ENCODE measurements at places on chromosomes 3 and 15.

DNA sequence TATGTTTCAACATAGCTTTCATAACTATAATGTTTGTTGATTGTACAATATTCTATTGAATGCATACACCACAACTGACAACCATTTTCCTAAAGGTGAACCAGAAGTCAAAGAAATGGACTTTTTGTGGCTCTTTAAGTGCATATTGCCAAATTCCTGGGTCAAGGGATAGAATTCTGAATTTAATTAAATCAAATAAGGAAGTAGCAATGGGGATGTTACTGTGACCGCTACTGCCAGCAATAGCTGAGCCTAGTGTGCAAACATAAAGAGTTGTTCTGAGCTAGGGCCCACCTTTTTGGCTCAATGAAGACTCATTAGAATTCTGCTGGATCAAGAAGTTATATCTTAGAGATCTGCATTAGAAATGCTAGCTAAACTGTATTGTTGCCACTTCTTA is 17.3 kb upstream of the KBTBD8 start:
- DNase-seq = no peak

DNA sequence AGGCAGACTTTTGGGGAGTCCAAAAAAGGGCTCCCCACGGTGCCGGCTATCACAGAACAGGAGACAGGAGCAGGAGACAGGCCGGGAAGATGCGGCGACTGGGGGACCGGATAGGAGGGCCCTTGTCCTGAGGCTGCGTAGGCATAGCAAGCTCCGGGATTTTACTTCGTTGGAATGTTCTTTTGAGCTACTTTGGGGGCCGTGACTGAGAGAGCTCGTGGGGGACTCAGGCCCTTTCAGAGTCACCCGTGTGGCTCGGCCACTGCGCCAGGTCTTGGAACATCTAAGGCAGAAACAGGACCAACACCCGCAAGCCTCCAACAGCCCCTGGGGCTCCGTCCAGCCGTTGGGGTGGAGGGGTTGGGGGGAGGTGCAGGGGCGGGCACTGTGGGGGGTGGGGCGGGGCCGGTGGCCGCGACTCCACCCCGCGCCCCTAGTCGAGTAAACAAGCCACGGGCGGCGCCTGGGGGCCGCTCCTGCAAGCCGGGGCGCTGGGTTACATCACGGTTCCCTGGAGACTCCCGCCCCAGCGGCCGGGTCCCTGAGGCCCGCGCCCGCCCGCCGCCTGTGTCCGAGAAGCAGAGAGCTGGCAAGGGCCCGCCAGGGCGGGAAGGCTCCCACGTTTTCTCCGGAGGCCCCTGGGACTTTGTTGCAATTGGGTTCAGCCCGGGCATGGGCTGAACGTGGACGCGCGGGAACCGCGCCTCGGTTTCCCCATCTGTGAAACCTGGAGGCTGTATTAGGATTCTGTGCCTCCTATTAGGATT is 23.3 kb upstream of the C15orf39 start:
- no peak for DNase-seq

- DNase-seq = no peak
These were observed 45.7 kb downstream of the TCF12 start for GRCh38 chr15:56964182-56964581.

DNA sequence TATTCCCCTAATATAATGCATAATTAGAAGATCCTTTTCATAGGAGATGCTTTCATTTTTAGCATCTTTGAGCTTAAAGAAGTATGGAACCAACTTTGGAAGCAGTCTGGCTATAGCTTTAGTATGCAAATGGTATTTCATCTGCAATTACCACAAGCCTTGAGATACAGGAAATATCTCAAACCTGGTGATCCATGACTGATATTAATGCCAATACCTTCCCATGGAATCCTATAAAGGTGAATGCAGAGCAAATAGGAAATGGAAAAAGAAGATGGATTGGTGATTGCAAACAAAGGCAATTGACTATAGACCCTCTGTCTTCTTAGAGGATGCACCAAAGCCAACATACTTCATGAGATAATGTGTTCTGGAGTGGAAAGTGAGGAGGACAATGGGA is 326.4 kb downstream of the KBTBD8 start:
- no peak for DNase-seq

GRCh38 chr15:80684697-80685096 is 10.4 kb upstream of the ABHD17C start:
- no peak for DNase-seq

DNA sequence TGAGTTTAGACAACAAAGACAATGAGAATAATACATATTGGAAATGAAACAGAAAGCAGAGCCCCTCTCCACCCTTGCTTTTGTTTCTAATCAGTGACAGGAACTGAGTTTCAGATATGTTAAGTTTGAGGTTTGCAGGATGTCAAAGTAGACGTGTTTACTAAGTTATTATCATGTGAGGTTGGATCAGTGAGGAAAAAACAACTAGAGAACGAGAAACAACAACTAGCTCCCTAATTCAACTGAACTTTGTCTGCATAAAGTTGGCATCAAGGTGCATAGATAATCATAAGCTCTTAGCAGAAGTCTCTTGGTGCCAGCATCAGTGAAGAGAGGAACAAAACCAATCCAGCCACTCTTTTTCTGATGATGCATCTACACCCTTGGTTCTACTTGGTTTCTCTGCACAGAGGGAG is 491.1 kb upstream of the NR2F2 start:
- no peak for DNase-seq

DNA sequence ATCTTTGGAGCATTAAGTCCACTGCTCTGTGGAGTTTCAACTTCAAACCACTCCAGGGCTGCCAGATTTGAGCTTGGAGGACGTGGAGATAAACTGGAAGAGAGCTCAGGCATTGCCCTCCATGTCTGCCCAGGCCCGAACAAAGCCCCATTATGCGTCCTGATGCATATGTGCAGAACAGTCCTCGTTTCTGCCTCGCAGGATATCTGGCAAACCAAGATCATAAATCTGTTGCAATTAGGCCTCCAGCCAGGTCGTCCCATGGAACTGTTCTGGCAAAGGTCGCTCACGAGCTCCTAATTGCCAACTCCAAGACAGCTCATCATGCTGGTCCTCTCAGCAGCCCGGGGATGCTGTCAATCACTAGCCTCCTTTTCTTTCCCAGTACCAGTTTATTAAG is 91.2 kb downstream of the SEMA5B start:
- DNase-seq = no peak

DNA sequence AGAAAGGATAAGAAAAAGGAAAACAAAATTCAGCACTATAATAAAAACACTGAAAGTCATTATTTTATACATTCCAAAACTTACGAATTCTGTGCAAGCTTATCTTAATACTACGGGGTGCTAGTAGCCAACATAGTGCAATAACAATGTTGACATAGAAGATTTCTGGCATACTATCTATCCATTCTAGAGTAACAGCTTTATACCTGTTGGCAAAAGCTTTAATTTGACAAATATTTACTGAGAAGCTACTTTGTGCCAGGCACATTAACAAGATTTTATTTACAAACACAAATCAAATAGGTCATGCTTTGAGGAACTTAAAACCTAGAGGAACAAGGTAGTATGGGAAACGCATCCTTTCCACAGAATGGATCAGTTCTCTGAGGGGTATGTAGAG is 1.1 kb downstream of the ACKR4 start:
- no peak for DNase-seq

DNA sequence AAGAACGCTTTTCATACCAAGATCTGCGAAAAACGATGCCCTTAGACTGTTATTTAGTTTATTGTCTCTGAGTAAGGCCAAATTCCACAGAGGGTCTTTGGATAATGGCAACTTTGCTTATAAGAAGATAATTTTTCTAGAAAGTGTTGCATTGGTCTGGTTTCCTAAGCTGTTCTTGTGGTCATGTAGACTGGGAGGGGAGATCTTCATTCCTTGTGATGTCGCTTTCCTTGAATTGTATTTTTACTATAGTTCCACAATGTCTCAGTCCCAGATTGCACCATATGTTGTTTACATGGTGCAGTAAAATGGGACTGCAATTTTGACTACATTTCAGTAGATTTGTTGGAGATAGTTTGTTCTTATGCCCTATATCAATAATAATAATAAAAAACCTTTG is 28.8 kb upstream of the ST3GAL6 start:
- no peak for DNase-seq

- DNase-seq = no peak
These were observed 57.4 kb downstream of the BSN start for GRCh38 chr3:49611719-49612118.

- DNase-seq = no peak
These were observed 483.8 kb downstream of the TUSC7 start for GRCh38 chr3:117193390-117193789.

- DNase-seq = no peak
These were observed 24.8 kb downstream of the IL20RB start for GRCh38 chr3:136982520-136983138.

DNA sequence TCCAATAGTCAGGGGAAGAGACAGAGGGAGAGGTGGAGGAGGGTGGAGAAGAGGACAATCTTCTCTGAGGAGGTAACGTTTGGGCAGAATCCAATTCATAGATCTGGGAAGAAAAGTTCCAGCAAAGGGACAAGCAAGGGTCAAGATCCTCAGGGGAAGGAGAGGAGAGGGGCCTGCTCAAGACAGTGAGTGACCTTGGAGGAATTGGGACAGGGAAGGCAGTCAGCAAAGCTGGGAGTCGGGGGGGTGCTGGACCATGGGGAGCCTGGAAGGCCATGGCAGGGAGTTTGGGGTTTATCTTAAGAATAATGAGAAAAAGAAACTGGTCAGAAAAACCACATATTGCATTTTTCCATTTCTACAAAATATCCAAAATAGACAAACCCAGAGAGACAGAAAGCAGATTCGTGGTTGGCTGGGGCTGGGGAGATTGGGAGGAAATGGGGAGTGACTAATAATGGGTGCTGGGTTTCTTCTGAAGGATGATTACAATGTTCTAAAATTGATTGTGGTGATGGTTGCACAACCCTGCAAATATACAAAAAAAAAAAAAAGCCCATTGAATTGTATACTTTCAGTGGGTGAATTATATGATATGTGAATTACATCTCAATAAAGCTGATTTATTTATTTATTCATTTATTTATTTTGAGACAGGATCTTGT is 19.6 kb upstream of the SRP14 start:
- no peak for DNase-seq

DNA sequence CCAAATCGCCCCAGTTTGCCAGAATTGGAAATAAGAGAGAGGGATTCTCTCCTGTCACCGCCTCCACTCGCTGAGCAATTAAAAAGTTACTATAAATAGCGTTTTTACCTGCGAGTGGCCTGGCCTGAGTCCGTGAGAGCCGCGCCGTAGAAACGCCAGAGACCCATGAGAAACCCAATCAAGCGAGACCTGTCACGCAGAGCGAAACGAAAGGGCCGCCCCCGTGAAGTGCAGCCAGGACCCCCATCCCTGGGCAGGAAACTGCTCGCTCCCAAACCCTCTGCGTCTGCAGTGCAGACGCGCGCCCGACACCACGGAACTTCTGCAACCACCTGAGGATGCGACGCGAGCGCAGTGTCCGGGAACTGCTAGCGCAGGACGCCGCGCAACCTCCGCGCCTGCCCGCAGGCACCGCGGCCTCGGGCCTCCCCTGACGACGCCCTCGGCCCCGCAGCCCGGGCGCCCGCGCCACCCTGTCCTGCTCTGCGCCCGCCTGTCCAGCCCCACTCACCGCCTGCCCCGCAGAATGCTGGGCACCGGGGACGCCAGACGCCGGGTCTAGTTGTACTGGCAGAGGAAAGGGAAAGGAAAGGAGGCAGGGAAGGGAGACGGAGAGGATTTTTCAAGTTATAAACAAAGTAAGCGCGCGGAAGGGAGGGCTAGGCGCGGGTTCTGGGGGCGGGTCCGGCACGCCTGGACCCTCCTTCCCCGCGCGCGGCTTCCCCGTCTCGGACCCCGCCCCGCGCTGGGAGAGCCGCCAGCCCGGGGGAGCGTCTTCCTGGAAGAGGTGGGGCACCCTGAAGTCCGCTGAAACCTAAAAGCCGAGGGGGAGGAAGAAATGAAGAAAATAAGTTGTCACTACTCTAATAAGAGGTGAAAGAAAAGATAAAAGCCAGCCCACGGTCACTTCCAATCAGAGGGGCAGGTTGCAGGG is at the start of gene PLSCR4:
PLSCR4 (minus strand) TSS at position 657 of the 934 bp plus-strand sequence. CDS start 29,034 bp downstream, outside the sequence.
- DNase-seq = peak; percentile 48

GRCh38 chr15:61946778-61947177 is 113.5 kb downstream of the VPS13C start:
- no peak for DNase-seq

DNA sequence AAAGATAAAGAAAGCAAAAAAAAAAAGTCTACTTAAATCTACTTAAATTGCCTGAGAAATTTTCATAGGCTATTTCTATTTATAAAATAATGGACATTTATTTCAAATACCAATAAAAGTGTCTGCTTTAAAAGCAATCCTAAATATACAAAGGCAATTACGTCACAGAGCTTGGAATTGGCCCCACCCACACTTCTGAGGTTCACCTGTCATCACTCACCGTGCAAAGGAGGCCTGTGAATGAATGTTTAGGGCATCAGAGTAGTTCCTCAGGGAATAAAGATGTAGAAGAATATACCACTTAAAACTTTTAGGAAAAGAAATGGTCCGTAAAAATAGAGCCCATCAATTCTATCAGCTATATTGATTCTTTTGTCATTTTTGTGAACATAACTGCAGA is 621.8 kb downstream of the ROBO1 start:
- no peak for DNase-seq

DNA sequence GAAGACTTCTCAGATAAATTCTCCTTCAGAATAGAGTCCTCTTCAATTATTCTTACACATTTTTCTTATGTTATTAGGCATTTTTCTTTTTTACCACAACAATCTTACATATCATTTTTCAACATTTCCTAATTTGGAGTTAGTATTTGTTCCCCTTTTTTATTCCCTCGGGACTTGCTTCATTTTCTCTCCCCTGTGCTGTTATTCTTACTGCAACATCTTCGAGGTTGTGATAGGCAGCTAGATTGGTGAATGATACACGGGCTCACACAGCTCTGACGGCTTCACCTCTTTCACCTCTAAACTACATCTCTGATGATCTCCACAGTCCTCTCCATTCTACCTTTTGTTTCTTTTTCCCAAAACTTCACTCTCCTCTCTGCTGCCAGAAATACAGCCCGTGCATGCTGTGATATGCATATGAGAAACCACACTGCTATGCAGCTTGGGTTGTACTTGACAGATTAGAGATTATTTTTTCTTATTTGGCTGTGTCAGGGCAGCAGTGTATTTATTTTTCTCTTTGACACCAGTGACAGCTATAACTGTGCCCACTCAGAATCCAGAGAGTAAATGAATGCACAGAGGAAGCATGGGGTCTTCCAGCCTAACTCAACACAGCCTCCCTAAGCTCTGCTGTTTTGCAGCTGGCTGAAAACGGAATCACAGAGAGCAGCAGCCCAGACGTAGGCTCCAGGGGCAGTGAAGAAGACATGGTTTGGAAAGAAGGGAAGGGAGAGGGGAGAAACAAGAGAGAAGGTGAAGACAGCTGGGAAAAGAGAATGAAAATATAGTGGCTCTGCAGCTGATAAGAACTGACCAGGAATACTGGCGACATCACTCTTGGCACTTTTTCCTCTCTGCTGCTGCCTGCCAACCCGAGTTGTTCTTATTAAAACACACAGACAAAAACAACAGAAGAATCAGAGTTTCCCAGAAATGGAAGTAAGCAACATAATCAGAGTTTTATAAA is 61.8 kb downstream of the SLC9A9 start:
- DNase-seq = no peak

All from hypothalamus (tissue), 51 donors.